Mesothelial cell of epicardium (in vitro differentiated cells): ENCODE measurements at places on chromosomes 16 and 17.

DNA sequence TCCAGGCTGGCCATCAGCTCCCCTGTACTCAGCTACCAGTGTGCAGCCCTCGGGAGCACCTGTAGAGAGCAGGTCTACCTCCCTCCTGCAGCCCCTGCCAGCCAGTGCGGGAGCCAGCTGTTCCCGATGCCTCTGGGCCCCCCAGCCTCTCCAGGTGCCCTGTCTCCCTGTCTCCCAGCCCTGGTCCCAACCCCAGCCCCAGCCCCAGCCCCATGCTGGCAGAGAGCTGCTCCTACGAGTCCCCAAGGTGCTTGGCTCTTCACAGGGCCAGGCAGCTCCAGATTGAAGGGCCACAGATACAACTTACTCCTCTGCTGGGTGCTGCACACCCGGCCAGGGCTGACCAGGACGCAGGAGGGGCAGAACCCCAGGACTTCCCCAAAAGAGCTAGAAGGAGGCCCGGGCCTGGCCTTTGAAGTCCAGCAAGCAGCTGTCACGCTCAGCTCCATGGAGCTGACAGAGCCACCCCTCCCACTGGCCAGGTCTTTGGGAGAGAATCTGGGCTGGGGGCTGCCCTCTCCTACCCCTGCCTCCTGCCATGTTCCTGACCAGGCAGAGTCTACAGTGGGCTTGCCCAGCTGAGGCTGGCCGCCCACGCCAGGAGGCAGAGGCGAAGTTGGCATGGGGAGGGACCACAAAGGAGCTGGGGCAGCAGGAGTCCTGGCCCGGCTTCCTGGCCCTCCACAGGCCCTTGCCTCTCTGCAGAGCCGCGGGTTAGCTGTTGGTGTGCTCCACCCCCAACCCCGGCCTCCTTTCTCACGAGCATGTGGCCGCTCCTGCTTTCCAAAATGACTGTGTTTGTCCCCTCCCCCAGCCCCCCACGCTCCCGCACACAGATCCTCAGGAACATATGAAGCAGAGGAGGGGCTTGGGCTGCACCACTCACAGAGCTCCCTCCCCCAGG lies 9.5 kb upstream of the ADAM11 start:
- no peak for DNase-seq

DNA sequence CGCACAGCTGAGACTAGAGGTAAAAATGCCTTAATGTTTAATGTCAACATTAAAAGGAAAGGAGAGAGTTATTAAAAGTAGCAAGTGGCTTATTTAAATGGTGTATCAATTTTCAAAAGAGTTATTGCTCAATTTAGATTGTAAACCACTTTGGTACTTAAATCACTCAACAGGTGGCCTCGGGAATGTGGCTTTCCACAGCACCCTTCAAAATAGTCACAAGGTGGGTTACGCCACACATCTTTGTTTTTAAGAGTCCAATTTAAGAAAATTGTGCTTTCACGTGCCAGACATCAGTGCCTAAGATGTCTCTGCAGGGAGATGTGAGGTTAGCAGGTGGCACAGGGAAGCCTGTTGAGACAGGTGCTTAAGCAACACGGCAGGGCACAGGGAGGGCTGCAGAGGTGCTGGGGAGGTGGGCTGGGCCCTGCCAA lies 27.5 kb upstream of the ADCY7 start:
- no peak for DNase-seq

DNA sequence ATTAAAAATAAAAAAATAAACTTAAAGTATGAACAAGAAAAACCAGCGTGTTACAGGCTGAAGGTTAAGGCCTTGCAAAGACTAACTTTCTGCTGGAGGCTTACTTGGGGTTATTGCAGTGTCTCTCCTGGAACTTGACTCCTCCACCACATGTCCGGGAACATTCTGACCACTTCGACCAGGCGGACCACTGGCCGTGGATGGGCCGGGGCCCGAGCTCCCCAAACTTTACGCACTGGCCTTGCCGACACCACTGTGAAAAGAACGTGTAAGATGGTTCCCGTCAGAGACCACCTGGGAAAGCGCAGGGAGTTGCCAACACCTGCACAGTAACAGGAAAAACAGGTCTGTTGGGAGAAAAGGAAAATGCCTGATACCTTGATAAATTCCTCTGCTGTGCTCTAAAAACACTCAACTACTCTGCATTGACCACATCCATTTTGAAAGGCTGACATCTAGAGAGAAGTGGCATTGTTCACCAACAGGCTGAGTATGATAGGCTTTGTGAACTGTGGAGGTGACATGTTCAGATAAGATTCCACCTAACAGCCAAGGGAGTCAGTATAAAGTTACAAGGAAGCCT lies 99.1 kb downstream of the ADAMTS18 start:
- DNase-seq: no peak

GRCh38 chr17:59464246-59464645 lies 101.2 kb upstream of the DHX40 start:
- DNase-seq: no peak

DNA sequence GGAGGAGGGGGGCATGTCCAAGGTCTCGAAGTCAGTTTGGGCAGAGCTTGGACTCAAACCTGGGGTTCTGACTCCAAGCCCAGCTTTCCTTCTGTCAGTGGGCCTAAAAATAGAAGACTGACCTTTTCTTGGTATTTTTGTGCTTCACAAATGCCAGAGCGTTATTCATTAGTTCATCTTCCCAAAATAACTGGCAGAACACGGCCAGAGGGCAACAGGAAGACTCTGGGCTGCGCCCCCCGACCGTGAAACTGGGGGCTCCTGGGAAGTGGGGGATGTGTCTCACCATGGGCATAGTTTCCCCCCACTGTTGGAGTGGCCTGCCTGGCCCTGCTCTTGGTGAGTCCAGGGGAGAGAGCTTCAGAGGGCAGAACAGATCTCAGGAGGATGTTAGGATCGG lies 94.0 kb downstream of the SOCS1 start:
- DNase-seq: no peak

GRCh38 chr17:22310717-22311686 lies 618.7 kb downstream of the KCNJ18 start:
- no peak for DNase-seq

DNA sequence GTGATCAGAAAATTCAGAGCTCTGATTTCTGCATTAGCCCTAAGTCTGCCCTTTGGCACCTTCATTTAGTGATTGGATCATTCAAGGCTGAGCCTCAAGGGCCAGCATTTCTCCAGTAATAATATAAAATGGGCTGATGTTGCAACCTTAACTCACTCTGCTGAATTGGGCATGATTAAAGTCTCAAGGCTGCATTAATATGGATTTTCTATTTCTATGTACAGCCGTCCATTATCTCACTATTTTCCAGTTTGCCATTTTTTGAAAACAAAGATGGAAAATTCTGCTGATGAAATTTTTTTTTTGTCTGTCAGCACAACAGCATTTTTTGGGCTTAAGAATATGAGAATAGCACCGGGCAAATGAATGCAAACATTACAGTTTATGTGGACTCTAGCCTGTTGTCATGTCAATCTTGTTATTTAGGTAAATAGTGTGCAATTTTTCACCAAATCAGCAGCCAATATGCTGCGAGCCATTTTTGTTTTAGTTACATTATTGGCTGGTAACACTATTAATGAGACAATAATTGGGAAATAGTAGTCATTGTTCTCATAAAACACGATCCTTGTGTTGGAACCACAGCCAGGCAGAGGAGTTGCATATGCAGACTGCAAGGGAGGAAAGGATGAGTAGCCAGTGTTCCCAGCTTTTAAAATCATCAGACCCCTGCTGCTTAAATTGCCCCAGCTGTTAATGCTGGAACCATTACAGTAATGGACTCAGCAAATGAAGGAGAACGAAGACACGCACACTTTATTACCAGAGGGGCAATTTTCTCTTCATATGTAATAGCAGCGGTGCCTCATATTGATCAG lies 10.5 kb downstream of the FTO start:
- DNase-seq: no peak

DNA sequence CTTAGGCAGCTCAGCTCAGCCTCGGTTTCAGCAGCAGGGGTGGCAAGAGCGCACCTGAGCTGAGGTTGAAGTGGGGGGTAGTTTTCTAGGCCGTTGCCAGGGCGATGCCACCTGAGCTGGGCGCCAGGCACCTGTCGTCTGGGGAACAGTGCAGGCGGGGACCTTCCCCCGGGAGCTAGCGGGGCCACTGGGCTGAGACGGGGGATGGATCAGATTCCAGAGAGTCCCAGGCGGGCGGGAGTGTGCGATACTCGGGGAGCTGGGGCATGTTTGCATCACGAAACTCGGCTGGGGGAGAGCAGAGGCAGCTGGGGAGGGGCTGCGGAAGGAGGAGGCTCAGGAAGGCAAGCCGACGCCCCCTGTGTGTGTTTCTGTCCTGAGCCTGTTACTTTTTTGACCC lies 477 bp upstream of the CLDN9 start:
- DNase-seq: peak; percentile 64

DNA sequence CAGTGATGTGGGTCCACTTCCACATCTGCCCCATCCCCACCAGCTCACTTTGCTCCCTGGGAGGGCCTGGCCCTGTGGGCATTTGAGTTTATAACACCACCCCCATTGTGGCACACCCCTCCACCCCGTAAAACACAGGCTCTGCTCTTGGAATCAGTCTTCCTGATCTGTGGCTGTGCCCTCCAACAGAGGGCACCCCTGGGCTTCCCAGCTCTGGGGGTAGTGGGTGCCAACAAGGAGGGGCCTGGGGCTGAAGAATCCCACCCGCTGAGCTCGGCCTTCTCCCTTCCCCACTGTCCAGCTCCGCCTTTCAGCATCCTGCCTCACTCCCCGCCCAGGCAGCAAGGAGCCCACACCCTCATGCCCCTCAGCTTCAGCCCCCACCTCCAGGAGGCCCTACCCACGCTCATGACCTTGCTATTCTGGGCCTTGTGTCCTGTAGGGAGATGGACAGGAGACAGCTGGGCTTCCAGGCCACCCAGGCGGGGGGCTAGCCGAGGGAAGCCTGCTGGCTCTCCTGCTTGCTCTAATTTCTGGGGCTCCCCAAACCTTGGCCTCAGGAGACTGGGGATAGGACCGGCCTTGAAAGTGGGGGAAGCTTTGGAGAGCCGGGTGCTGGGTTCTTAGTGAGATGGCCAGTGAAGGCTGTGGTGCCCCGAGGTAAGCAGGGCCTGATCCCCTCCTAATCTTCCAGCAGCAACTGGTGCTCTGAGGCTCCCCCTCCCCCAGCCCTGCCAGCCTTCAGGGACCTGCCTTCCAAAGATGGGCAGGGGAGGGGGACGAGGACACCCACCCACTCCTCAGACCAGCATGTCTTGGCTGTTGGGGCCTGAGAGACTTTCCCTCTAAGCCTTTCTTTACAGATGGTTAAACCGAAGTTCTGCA lies 2.9 kb upstream of the ATP2A1 start:
- DNase-seq: no peak

DNA sequence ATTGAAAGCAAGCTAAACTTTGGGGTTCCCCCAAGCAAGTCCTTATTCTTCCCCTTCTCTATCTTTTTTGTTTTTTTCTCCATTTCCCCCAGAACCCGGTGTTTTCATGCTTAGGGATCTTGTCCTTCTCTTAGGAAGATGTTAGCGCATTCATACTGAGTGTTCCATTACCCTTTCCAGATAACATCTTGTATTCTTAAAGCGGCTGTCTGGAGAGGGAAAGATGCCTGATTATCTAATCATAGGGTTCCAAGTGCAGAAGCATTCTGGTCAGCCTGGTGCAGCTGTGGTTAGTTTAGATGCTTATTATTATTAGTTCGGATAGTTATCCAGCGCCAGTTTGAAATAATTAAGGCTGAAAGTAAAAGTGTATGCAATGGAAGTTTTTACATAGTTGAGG lies 2.0 kb downstream of the TOM1L1 start:
- DNase-seq: no peak

DNA sequence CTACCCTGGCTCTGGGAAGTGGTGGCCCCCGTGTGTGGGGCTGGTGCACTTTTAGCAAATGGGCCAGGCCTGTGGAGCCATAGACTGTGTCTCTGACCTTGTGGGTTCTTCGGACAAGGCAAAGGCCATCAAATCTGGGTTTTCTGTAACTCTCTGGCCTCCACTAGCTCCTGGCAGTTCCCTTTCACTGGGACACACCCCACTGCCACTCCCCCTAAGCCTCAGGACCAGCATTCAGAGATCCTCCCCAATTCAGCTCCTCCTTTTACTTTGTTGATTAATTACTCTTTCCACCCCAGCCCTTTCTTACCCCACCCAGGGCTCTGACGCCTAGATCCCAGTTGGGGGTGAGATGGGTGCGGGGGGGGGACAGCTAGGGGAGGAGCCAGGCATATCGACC lies 53.9 kb upstream of the IRX3 start:
- no peak for DNase-seq

GRCh38 chr16:84302111-84302954 lies 7.7 kb downstream of the WFDC1 start:
- DNase-seq: no peak

DNA sequence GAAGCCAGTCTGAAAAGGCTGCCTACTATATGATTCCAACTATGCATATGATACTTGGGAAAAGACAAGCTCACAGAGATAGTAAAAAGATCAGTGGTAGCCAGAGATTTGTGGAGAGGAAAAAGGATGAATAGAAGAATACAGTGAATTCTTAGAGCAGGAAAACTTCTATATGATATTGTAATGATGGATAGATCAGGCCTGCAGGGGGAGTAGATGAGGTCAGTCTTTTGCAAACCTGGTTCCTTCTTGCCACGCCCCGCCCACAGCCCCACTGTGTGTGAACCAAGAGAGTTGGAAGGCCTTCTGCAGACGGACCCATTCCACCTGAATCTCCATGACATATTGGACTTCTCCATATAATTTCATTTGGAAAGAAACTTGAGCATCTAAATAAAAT lies 761 bp upstream of the CCL8 start:
- no peak for DNase-seq

DNA sequence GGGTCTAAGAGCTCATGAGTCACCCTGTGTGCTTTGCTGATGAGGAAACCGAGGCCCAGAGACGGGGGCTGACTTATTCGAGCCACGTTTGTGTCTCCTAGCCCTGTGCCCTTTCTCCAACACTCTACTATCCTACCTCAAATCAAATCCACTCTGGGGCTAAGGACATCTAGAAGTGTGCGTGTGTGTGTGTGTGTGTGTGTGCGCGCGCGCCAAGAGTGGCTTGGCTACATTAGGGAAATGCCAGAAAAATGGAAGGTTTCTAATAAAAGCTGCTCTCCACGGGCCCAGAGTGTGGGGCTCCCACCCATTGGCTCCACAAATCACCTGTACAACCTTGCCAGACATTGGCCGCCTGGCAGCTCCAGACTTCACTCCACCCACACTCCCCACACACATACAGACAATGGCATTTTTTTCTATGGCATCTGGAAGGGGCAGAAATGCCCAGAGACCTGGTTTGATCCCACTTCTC lies 30.3 kb upstream of the PHOSPHO1 start:
- no peak for DNase-seq

DNA sequence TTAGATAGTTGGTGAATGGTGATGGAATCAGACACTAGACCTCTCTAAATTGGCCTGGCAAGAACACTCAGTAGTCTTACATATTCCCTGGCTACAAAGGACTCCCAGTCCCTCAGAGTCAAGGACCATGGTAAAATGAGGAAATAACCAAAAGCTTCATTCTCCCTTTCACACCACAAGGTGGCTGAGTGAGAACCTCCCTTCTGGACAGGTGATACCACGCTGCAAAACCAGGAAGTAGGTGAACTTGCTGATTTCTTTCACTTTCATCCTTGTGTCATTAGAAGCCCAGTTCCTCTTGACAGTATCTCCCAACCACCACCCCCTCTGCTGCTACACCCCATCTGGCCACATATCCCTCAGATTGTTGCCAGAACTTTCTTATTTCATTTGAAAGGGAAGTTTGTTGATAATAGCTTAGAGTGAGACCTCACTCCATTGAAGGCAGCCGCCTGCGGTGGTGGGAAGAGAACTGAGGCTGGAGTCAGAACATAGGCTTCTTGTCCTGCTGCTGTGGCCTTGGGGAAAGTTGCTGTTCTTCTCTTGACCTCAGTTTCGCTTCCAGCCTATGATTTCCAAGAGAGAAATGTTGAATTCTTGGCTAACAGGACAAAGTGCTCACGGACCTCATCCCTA lies 290.6 kb upstream of the CCL2 start:
- no peak for DNase-seq
